Stimulated activated CD8-positive, alpha-beta memory T cell treated with anti-CD3 and anti-CD28 coated beads, Interleukin-7, amount 100 ng/mL, for 48 hours (primary cell): ENCODE measurements at places on chromosomes 2 and 18.

- DNase-seq = no peak
Observed at GRCh38 chr2:160336105-160336504, 136.0 kb upstream of the ITGB6 start.

DNA sequence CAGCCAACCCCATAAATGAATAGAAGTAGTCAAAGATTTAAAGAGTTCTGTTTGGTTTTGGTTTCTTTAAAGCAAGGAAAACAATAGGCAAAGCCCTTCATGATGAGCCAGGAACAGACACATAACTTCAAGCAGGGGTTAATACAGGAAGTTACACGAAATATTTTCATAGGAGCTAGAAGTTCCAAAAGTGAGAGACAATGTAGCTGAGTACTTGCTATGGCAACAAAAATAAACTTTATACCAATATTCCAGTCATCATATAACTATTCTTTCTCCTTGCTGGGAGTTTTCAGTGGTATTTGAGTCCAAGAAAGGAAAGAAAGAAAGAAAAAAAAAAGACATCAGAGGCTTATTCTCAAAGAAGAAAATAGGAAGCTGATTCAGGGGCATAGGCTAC is 56.2 kb downstream of the COBLL1 start:
- no peak for DNase-seq

DNA sequence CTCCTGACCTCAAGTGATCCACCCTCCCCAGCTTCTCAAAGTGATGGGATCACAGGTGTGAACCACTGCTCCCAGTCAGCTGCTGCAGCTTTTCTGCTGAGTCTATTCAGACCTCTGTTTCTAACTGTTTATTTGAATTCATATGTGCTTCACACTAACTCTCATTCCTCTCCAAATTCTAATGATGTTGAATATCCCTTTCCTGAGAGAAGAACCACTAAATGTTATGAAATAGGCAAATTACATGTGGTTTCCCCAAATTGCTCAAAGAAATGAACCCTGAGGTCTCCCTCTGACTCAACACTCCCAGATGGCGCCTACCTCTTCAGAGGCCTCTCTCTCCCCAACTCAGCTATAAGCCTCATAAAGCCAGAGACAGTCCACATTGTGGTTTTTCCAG is 98.6 kb downstream of the IRS1 start:
- no peak for DNase-seq

DNA sequence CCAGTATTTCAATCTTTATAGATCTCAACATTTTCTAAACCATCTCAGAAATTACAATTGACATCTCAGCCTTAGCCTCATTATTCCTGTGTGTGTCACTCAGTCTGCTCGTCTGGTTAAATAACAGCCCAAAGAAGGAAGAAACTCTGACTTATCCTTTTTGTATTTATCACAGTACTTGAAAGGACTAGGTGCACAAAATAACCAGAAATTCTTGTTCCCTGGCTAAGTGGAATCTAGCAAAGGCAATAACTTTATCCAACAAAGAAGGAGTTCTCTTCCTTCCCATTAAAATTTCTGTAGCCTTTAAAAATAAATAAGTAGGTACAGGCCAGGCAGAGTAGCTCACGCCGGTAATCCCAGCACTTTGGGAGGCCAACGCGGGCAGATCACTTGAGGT is 139.9 kb upstream of the PID1 start:
- no peak for DNase-seq

DNA sequence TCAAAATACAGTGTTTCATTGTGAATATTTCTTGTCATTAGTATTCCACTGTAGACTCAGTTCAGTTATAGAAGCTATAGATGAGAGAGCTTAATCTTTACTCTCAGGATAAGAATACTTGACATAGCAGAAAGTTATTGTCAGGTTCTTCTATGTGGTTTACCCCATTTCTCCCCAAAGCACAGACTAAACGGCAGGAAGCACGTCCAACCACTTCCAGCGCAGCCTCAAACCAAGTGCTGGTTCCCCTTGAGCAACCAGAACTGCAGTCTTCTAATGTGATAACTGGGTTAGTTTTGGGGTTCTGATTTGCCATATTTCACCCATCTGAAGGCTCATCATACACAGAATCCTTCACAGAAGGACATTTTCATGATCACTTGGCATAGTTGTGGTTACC is 324.7 kb downstream of the SLC8A1 start:
- DNase-seq = no peak

GRCh38 chr2:241801611-241802420 is 7.2 kb upstream of the NEU4 start:
- DNase-seq = no peak

- DNase-seq = no peak
Observed at GRCh38 chr18:2883076-2883735, 36.4 kb downstream of the EMILIN2 start.

GRCh38 chr2:135531231-135532197 is at the start of gene R3HDM1:
R3HDM1 (plus strand) TSS chr2:135531484; CDS start chr2:135604846, 73,362 bp downstream.
- DNase-seq = peak; percentile 94

DNA sequence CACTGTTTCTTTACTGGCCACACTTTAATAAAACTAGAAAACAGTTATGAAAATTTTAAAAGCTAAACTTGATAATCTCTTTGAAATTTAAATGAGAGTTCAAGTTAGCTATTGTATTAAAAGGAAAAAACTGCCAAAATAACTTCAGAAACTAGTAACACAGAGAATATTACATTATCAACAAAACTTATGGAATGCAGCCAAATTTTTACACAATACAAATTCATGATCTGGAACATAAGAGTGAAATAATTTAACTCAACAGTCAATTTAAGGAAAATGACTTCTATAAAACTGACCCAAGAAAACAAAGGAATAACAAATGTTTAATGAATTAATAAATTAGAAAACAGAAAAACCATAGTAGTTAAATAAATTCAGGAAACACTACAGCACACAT is 65.0 kb downstream of the TCF4 start:
- no peak for DNase-seq

DNA sequence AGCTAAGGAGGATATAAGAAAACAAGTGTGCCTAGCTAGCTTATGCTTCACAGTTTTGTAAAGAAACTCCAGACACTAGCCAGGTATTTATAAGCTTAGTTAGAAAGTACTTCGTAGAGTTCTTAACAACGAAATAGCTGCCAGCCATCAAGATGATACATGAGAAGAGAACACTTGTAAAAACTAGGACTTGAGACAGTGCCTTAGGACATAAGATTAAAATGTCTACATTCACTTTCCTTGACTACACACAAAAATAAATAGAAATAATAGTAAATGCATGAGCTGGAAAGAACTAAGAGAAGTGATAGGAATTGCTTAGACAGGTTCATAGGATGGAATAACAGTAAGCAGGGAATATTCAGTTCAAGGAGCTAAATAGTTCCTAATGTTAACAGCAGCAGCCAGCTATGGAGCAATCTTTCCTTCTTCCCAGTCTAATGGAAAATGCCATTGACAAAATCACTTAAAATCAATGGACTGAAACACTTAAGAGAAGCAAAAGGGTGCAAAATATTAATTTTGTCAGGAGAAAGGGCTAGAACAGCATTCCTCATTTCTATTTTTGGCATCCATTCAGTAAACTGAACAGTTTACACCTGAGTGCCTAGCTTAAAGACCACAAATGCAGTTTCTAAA is 186.6 kb downstream of the PDE11A start:
- no peak for DNase-seq

GRCh38 chr2:27993402-27993787 is 102.9 kb downstream of the BABAM2 start:
- DNase-seq = no peak

DNA sequence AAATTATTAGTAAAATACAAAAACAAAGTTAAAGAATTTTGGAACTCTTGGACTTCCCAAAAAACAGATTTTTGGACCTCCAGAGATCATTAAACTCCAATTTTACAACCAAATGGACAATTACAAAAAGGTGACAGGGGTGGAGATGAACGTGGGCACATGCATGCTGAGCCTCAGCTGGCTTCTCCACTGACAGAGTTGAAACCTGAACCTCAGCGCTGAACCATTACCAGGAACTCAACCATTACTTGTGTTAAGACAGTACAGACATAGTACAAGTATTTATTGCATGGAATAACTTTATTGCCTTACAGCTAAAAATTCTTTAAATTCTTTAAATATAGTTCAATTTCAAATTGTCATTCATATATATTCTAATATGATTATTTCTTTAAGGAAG is 33.0 kb upstream of the KIDINS220 start:
- no peak for DNase-seq

DNA sequence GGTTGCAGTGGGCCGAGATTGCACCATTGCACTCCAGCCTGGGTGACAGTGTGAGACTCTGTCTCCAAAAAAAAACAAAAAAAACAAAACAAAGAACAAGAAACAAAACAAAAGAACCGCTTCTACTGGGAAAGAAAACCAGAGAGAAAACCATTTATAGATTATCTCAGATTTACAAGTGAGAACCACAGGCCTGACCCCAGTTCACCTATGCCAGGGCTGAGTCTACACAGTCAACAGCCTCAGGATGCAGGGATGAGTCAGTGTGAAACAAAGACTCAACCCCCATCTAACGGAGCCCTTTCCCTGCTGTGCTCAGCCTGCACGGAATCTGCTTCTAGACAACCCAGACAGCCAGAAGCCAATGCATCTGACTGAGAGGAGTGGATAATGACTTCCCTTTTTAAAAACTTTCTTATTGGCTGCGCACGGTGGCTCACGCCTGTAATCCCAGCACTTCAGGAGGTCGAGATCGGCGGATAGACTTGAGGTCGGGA is 25.5 kb upstream of the YWHAQ start:
- peak; percentile 79 for DNase-seq

DNA sequence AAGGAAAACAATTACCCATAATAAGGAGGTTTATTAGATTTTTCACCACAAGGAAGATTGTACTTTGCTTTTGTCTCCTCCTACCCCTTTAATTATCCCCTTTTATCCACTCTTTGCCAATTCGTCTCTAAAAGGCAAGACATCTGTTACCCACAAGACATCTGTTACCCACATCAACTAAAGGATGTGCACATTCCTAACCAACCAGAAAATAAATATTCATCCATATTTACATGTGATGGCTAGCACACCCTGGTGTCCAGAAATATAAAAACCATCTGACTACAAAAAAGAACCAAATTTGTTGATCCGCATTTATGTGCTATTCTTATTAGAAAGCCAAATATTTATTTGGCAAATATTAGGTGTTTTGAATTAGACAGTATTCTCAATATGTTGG is 35.7 kb downstream of the ACVR1C start:
- no peak for DNase-seq

GRCh38 chr2:168323529-168324021 is 76.2 kb upstream of the STK39 start:
- DNase-seq = no peak

DNA sequence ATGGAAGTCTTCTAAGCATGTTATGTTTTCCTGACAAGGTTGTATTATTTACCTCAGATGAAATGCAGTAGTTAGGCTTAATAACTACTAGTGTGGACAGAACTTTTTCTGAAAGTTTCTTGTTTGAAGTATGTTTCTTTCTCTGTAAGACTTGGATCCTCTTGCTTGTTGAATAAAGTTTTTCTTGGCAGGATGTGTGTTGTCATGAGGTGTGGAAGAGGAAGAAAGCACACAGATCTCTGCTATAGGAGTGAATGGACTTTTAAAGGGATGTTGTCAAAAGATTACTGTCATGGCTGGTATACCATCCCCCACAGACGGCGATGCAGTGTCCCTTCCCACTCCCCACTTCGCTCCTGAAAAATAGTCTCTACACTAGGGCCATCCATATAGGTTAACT is 2.6 kb downstream of the CAB39 start:
- no peak for DNase-seq

DNA sequence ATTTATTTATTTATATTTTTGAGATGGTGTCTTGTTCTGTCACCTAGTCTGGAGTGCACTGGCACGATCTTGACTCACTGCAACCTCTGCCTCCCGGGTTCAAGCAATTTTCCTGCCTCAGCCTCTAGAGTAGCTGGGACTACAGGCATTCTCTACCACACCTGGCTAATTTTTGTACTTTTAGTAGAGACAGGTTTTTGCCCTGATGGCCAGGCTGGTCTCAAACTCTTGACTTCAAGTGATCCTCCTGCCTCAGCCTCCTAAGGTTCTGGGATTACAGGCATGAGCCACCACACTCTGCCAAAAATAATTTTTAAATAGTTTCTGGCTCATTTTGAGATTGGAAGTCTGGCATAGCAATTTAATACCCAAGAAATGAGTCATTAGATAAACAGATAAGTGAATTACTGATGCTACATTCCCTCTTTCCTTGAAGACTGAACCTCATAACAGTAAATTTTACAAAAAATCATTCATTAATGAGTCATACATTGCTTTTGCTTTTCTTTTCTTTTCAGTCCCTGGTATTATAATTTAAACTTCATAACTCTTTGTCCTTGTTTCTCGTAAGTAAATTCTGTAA is 881.6 kb upstream of the PIK3C3 start:
- no peak for DNase-seq

DNA sequence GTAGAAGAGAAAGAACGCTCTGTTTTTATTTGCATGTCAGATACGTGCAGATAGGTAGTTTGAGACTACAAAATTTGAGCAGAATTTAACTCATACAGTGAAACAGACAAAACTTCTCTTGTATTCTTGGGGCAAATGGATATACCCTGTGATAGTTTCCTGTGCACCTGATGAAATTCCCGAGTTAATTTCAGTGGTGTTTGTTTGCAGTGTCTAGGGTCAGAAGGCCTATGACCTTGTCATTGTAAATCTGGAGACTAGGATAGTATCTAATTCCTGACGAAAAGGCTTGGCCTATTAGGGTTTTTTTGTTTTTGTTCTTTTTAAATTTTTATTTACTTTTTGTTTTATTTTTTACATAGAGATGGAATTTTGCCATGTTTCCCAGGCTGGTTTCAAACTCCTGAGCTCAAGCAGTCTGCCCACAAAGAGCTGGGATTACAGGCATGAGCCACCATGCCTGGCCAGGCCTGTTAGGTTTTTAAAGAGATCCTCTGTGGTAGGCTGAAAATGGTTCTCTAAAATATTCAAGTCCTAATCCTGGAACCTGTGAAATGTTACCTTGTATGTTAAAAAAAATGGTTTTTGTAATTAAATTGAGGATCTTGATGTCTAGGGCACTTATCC is 17.6 kb downstream of the LCLAT1 start:
- no peak for DNase-seq

DNA sequence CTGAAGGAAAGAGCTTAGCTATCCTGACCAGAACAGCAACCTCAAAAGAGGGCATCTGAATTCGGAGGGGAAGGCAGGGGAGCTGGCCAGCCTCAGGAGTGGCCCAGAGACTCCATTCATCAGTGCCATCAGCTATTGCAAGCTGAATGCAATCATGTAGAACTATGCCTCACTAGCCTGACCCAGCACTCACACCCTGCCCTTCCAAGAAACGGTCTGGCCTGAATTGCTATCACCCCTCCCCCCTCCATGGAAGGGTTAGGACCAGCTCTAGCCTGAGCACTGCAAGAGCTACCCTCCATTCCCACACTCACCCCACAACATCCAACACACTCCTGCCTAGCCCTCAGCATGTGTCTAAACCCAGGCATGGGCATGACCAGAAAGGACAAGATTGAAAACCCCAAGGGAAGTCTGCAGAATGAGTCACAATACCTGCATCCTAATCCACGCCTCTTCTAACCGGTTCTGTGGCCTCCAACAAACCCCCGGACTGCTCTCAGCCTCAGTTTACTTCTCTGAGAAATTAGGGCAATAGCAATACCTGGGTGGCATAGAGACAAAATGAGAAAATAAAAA is 120.3 kb downstream of the BCL11A start:
- no peak for DNase-seq

- no peak for DNase-seq
Observed at GRCh38 chr18:47313901-47314300, 62.4 kb upstream of the SKOR2 start.

- no peak for DNase-seq
Observed at GRCh38 chr2:222439692-222440091, 15.3 kb downstream of the SGPP2 start.
